ENCODE measurements at places on chromosomes 7 and 10.

DNA sequence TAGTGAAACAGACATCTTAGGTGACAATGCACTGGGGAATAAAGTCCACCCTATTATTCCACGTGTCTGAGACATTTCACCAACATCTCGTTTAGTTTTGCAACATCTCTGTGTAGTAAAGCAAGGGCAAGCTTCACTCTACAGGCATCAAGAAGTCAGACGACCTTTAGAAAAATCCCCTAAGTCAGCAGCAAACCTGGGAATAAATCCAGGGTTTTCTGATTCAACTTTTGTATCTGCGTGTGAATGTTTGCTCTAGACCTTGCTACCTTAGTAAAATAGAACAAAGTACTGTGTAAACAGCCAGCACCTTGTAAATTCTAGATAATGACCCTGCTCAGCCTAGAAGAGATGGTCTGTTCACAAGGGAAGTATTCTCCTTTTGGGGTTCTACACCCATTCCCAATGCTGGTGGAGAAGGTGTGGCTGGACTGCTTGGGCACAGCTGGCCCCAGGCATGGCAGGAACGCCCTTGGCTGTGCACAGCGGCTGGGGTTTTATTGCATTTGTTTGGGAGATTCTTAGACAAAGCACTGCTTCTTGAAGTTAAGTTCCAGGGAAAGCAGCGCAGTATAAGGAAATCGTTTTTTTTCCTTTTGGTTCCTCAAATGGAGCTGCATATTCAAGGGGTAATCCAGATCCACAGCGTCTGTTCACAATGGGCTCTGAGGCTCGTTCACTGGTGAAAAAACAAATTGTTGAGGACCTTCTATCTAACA is 38.3 kb upstream of the GALNTL5 start:
- DNase-seq, result no peak

- no peak for DNase-seq
These were observed 1115.3 kb downstream of the REEP3 start for GRCh38 chr10:64636461-64636860.

DNA sequence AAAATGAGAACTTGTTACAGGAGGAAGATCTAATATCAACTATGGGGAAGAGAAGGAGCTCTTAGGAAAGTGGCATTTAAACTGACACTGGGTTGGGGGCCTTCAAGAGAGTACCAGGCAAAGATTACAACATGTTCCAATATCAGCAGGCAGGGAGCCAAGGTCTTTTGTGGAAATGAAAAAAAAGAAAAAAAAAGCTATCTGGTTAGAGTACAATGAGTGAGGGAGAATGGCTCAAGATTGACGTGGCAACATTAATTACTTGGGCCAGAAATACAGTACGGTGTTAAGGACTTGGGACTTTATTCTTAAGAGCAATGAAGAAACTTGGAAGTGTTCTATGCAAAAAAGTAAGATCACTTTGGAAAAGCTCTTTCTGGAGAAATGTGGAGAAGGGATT is 132.3 kb upstream of the CDK1 start:
- no peak for DNase-seq

GRCh38 chr7:20591058-20591457 is 24.4 kb upstream of the ABCB5 start:
- no peak for DNase-seq

GRCh38 chr7:29471444-29472138 is 92.0 kb upstream of the PRR15 start:
- no peak for DNase-seq

DNA sequence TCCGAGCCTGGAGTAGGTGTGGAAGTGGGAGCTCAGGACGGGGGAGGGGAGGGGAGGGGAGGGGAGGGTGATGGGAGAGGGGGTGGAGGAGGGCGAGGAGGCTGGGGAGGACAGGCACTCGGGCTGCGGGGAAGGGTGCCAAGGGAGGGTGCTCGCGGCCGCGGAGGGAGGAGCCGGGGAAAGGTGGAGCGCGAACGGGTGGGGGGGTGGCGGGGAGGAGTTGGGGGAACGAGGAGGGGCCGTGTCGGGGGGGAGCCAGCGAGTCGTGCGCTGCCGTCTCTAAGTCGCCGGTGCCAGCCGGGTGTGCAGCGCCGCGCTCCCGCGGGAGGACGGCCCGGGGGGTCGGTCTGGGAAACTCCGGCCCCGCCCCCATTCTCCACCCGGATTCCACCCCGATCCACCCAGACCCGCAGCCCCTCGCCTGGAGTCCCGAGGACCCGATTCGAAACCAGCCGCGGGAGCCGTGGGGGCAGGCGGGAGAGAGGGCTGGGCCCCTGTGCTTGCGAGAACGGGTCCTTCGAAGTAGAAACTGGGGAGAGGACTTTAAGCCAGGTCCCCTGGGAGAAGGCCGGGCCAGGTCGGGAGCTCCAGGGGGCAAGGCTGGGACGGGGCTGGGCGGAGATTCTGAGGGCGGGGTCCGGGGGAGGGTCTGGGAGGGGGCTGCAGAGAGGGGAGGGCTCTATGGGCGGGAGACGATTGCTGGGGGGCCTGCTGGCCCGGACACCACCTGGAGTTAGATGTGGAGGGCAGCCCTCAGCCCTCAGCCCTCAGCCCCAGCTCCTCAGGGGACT is at the start of gene ZNF467:
Gene ZNF467, minus strand, starts transcription at position 143 of the 791 bp plus-strand sequence. CDS start 2,556 bp downstream, outside the sequence.
- peak; percentile 35 for DNase-seq

- no peak for DNase-seq
These were observed 39.6 kb upstream of the LMTK2 start for GRCh38 chr7:98066934-98067507.

- DNase-seq, result no peak
These were observed 9.3 kb downstream of the WEE2 start for GRCh38 chr7:141717450-141717849.

- no peak for DNase-seq
These were observed 84.2 kb upstream of the STEAP1B start for GRCh38 chr7:22584179-22584578.

DNA sequence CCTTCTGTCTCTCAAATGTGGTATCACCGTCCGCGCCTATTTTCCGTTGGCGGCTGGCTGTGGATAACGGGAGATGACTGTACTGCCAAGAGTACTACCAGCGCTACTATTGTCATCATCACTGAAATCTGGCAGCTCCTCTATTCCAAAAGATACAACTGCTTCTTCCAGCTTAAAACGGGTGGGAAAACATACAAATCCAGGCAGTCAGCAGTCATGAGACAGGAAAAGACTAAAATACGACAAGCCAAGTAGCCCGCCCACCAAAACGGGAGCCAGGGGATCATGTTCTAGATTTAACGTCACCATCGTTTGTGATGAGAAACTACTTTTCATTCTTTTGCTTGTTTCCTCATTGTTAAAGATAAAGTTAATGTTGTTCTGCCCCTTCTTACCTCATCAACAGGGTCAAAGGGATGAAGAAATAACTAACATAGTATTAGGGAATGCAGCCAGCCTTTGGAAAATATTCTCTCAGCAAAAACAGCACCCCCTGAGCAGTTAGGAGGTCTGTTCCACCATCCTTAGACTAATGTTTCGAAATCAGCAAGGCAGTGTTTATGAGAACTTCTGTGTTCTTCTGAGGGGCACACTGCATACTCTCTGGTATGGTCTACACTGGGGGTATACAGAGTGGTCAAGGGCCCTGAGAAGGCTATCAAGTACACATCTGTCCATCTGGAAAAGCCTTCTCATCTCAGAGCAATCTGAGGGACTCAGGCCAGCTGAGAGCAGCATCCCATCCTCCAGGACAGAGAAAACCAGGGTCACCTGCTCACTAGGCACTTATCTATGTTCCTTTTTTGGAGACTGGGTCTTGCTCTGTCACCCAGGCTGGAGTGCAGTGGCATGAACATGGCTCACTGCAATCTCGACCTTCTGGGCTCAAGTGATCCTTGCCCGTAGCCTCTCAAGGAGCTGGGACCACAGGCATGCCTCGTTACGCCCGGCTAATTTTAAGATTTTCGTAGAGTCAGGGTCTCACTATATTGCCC is 47.5 kb downstream of the GNA12 start:
- DNase-seq, result no peak

GRCh38 chr7:47622946-47623640 is 41.2 kb upstream of the TNS3 start:
- no peak for DNase-seq

- no peak for DNase-seq
These were observed 451.1 kb upstream of the PFKP start for GRCh38 chr10:2616215-2616614.

- peak; percentile 36 for DNase-seq
These were observed 282.8 kb downstream of the RPS24 start for GRCh38 chr10:78316451-78316931.

DNA sequence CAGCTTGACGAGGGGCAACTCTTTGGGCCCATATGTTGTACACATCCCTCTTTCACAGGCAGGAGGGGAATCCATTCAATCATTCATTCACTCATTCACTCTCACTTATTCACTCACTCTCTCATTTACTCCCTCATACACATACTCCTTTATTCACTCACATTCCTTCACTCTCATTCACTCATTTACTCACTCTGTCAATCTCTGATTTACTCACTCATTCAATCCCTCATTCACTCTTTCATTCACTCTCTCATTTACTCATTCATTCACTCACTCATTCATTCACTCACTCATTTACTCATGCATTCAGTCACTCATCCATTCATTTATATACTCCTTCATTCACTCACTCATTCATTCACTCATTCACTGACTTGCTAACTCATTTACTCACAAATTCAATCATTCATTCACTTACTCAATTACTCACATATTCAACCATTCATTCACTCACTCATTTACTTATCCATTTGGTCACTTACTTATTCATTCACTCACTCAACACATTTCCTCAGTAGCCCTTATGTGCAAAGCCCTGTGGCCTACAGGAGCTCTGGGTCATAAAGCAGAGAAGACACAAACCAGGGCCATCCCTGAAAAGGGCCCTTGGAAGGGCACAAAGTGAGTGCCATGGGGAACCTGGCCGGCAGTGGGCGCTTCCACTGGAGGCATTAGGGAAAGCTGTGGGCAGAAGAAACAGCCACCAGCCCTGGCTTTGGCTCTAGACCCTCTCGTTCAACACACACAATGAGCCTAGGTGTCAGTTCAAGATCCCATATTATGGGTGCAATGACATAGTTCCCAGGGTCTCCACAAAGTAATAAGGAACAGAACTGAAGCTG is 26.0 kb downstream of the HIP1 start:
- no peak for DNase-seq

GRCh38 chr7:117173035-117173770 is 149.7 kb downstream of the WNT2 start:
- no peak for DNase-seq

DNA sequence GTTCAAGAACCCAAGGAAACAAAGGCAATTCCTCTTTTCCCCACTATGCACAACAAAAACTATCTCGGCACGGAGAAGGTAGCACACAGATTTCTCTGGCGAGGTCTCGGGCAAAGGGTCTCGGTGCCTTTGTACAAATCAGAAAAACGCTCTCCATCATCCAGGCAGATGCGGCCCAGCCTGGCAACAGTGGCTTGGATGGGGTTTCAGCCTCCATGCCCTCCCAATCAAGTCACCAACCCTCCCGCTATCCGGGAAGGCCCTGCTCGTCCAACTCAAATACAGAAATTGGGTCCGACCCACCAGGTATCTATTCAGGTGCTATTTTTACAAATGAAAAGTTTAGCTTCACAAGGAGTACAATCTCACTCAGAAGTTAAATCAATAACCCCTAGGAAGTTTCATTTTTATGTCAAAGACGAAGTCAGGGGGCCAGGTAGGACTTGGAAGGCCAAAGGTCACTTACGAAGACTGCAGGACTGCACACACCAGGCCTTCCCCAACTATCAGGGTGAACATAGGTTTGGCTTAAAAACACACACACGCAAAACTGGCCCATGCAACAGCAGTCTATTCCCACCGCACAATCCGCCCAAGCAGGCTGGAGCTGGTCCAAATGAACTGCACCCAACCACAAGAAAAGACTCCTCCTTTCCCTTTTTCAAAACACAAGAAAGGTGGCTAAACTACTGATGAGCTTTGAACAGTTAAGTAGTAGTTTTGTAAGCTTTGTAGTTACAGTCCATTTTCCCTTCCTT is 43.0 kb downstream of the GNA12 start:
- DNase-seq, result peak; percentile 70

DNA sequence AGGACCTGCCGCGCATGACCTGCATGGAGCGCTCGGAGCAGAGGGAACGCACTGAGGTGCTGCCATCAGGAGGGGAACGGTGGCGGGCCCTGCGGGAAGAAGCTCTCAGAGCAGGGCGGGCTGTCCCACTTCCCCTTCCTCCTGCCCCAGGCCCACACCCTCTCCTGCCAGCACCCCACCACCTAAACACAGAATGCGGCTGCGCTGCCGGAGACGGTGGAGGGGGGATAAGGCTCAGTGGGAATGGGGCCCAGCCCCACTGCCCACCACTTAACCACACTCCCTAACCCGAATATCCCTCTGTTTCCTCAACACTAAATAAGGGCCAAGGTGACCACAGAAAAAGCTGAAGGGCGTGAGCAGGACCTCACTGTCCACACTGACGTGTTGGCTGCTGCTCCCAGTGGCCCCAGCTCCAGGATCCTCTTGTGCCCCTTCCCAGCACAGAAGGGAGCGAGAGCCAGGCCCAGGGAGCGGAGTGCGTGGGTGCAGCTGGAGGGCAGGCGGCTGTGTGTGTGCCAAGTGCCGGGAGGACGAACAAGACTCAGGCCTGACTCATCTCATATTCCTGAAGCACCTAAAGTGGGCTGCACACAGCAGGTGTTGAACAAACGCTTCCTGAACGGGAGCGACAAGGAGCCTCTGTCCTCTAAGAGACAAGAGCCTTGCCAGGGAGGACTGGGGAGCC is 116.8 kb downstream of the MAD1L1 start:
- peak; percentile 97 for DNase-seq

- no peak for DNase-seq
These were observed 79.8 kb downstream of the CHN2 start for GRCh38 chr7:29274146-29275017.

- no peak for DNase-seq
These were observed 37.8 kb downstream of the STEAP4 start for GRCh38 chr7:88268858-88269257.

GRCh38 chr7:17152721-17153120 is 145.7 kb upstream of the AHR start:
- no peak for DNase-seq

DNA sequence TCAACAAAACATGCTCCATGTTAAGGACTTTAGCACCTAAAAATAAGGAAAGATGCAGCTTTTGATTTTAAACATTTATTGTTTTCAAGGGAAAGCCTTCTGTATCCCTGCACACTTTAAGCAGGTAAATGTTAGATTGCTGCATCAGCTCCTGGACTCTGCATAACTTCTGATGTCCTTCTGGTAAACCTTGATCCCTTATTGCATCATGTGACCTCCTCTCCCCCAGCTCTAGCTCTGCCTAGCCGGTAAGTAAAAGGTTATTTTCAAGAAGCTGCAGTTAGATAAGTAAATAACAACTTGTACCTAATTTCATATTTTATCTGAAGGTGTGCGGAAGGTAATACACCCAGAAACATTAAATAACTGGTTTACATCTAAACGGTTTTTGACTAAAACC is 37.5 kb downstream of the PDK4 start:
- DNase-seq, result no peak

- no peak for DNase-seq
These were observed 119.0 kb downstream of the OAT start for GRCh38 chr10:124299696-124300095.

GRCh38 chr10:52212062-52212461 is 102.0 kb upstream of the DKK1 start:
- no peak for DNase-seq

GRCh38 chr7:31724696-31725095 is 37.7 kb downstream of the PPP1R17 start:
- peak; percentile 54 for DNase-seq
